PC-3 (cell line): ENCODE measurements at places on chromosomes 13 and 19. TPM values are rescaled to one million over a fixed set of nuclear protein-coding genes. Genes with fewer than 3 reads are reported as not detected.

Gene MADCAM1
- 0.11 and 0.17 TPM in 2 replicates for total RNA-seq

DNA sequence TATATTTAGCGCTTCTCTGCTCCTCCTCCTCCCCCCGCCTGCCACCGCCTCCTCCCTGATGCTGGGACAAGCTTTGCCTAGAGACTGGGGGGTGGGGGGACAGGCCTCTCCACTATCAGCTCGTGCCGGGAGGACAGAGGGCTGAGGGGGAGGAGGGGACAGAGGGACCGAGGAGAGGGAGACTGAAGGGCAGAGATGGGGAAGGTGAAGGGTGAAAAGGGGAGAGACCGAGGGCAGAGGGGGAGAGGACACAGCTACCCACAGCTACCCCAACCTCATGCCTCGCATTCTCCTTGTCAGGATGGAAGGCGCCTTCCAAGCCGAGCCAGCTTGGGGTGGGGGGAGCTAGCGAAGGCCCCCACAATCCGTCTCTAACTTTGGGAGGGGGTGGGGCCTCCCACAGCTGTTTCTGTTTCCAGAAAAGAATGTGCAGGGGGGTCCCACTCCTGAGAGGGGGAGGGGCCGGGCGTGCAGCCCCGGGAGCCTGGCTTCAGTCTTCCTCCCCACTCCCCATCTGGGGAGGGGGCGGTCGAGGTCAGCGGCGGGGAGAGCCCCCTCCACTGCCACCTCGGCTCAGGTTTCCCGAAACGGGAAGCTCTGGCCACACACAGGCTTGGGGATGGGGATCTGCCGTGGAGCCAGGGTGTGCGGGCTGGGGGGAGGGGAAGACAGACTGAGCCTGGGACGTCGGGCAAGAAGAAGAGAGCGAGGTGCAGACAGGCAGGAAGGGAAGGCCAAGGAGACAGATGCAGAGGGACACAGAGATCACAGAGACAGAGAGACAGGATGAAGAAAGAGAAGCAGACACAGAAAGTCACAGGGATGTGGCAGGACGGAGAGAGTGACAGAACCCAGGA, 1.6 kb downstream of the DACT3 start:
- H3K4me3 ChIP-seq, result peak overlapping the region; percentile 64; the same call in 1 of the 2 replicates
- H3K4me1 ChIP-seq, result peaks cover 9% of the 10 kb centered on the region
- H3K27me3 ChIP-seq, result no peaks in the 10 kb centered on the region
- H3K27ac ChIP-seq, result no peak overlapping the region

DNA sequence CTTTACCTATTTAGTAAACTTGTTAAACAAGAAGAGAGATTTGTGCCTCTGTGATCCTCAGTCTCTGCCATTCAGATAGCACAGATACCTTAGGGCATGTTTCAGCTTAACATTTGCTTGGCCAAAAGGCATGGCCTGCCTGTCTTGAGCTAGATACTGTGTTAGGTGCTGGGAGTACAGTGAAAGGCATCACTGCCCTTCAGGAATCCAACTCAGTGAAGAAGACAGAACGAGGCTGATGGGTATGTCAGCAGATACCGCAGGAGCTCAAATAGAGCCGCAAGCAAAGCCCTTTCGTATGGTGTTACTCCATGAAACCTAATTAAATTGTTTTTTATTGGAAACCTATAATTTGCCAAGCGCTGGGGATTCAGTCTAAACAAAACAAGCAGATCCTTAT, 12.9 kb downstream of the ZNF507 start:
- no peak overlapping the region for H3K4me3 ChIP-seq
- no peak overlapping the region for H3K27ac ChIP-seq
- peaks cover 20% of the 10 kb centered on the region for H3K4me1 ChIP-seq
- DNase-seq, result no peak
- H3K36me3 ChIP-seq, result peaks cover 38% of the 10 kb centered on the region

- peaks cover 46% of the 10 kb centered on the region for H3K27me3 ChIP-seq
- H3K4me1 ChIP-seq, result no peaks in the 10 kb centered on the region
- no peak overlapping the region for H3K27ac ChIP-seq
- peak; percentile 16 for DNase-seq
Measured at GRCh38 chr13:23289917-23290357, 109.2 kb downstream of the SGCG start.

DNA sequence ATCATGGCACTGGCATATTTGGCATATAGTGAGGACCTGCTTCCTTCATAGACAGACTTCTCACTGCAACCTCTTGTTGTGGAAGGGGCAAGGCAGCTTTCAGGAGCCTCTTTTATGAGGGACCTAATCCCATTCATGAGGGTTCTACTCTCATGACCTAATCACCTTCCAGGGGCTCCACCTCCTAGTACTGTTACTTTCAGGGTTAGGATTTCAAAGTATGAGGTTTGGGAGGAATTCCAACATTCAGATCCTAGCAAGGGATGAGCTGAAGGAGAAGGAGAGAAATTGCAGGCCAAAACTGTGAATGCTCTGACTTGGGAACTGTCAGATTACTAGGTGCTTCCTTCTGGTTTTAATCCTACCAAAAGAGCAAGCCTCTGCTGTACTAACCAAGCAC, 87.8 kb downstream of the LMO7 start:
- H3K4me3 ChIP-seq, result no peak overlapping the region
- H3K27me3 ChIP-seq, result no peaks in the 10 kb centered on the region
- H3K36me3 ChIP-seq, result no peaks in the 10 kb centered on the region
- H3K27ac ChIP-seq, result peak overlapping the region; percentile 98

Gene CYP4F11
- 0.06 and 0.11 TPM in 2 replicates for total RNA-seq

DNA sequence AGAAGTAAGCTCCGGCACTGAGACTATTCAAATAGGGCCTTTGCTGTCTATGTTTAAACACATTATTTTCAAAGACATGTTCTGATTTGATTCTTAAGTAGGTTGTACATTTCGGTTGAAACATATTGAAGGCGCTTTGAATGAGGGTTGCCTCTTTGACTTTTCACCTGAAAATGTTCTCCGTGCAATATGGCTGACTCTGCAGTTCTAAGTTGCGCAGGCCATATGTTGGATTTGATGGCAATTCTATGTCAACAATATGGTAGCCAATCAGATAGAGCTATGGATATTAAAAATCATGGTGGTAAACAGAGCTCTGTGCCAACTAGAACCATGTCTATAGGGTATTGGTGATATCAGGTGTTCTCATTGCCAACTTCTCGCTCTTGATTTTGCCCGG, 307.3 kb downstream of the NALCN start:
- no peak for DNase-seq
- no peaks in the 10 kb centered on the region for H3K36me3 ChIP-seq
- no peak overlapping the region for H3K27ac ChIP-seq

- H3K27ac ChIP-seq, result no peak overlapping the region
- DNase-seq, result peak; percentile 43
- no peak overlapping the region for H3K4me3 ChIP-seq
- H3K27me3 ChIP-seq, result no peaks in the 10 kb centered on the region
- peaks cover 5% of the 10 kb centered on the region; the same call in 1 of the 2 replicates for H3K4me1 ChIP-seq
- H3K36me3 ChIP-seq, result no peaks in the 10 kb centered on the region
Measured at GRCh38 chr13:42354241-42355091, 82.5 kb downstream of the AKAP11 start.

GRCh38 chr19:6402837-6403608, 10.1 kb upstream of the GTF2F1 start:
- H3K4me1 ChIP-seq, result no peaks in the 10 kb centered on the region
- no peak overlapping the region for H3K4me3 ChIP-seq
- no peaks in the 10 kb centered on the region for H3K36me3 ChIP-seq
- no peaks in the 10 kb centered on the region for H3K27me3 ChIP-seq
- no peak overlapping the region for H3K27ac ChIP-seq

Gene RUVBL2
- 291 and 421 TPM in 2 replicates for total RNA-seq

- no peaks in the 10 kb centered on the region for H3K4me1 ChIP-seq
- no peaks in the 10 kb centered on the region for H3K36me3 ChIP-seq
- H3K4me3 ChIP-seq, result no peak overlapping the region
- H3K27me3 ChIP-seq, result peaks cover 3% of the 10 kb centered on the region
- H3K27ac ChIP-seq, result no peak overlapping the region
Measured at GRCh38 chr13:38635030-38635429, 51.8 kb upstream of the FREM2 start.

DNA sequence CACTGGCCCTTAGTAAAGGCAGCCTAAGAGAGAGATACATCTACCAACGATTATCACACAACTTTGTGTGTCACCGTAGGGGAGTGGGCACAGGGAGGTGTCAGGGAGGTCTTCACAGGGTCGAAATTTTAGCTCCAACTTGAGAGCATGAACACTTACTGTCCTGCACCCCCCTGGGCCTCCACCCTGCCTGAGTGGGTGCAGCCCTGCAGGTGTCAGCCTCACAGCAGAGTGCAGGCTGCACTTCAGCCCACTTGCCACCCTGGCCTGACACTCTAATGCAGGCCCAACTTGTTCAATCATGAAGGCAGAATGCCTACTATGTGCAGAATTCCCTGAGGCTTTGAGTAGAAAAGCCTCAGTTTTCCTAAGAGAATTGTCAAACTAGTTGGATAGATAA, 4.0 kb upstream of the SMAD9 start:
- no peak overlapping the region for H3K4me3 ChIP-seq
- H3K27me3 ChIP-seq, result no peaks in the 10 kb centered on the region
- H3K27ac ChIP-seq, result no peak overlapping the region
- no peak for DNase-seq
- no peaks in the 10 kb centered on the region for H3K36me3 ChIP-seq

DNA sequence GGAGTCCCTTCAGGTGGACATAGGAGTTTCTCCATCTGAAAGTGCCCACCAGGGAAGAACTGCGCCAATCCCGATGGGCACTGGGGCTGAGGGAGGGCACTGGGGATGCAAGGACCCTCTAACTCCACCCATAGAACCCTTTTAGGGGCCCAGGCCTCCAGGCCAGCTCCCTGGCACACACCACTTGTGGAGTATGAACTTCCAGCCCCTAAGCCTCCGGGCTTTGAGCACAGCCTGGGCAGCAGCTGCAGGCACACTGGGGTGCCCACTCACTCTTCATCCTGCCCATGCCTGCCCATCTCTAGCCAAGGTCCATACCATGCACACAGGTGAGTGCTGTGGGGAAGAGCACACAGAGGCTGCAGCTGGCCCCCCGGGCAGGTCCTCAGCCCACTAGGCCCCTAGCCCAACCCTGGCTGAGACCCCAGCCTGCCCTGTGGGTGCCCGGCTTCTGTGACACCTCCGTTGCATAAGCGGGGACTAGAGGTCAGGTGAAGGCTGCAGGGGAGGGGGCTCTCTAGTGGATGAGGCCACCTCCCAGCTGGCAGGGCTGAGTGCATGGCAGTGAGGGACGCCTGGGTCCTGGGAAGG, 14.6 kb upstream of the SLC7A10 start:
- no peak overlapping the region for H3K27ac ChIP-seq
- H3K4me3 ChIP-seq, result no peak overlapping the region
- H3K4me1 ChIP-seq, result no peaks in the 10 kb centered on the region
- no peak for DNase-seq

Gene ICAM4
- not detected in 2 replicates for total RNA-seq

DNA sequence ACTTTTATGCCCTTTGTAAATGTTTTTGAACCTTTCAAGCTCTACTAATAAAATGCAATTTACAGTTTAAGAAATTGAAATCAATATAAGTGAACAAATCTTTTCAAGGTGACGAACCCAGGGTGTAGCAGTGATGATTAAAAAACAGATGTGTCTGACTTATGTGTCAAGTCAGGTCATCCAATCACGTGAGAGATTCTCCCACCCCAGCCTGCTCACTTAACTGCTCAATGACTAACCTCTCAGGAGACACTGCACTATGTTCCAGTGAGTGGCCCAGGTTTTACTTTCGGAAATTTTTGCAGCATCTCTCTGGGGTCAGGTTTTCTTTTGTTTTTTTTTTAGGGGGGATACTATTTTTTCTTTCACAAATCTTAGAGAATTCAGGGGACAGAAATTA, 60.7 kb downstream of the ZNF429 start:
- DNase-seq, result no peak
- H3K36me3 ChIP-seq, result no peaks in the 10 kb centered on the region
- H3K4me3 ChIP-seq, result no peak overlapping the region
- no peaks in the 10 kb centered on the region for H3K27me3 ChIP-seq
- H3K27ac ChIP-seq, result no peak overlapping the region

GRCh38 chr19:28727480-28728159, 485.3 kb downstream of the UQCRFS1 start:
- H3K4me3 ChIP-seq, result no peak overlapping the region
- no peak overlapping the region for H3K27ac ChIP-seq
- H3K4me1 ChIP-seq, result no peaks in the 10 kb centered on the region
- no peaks in the 10 kb centered on the region for H3K36me3 ChIP-seq

- H3K4me1 ChIP-seq, result peaks cover 17% of the 10 kb centered on the region
- no peak for DNase-seq
- H3K36me3 ChIP-seq, result peaks cover 65% of the 10 kb centered on the region
- no peak overlapping the region for H3K27ac ChIP-seq
Measured at GRCh38 chr19:4930664-4931063, 21.4 kb downstream of the UHRF1 start.

DNA sequence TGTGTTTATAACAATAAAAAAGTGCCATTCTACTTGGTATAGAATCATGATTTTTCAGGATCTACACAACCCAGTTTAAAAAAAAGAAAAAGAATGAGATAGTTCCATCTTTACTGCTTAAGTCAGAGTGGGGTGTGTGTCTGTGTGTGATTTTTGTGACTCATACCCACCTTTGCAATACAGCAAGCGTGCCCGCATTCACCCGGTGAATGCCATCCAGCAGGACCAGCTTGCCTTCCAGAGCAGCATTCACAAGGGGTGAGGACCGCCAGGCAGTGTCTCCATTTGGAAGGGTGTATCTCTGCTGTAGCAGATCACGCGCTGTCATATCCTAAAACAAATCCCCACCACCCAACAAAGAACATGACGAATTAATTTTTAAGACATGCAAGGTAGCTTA, 127.7 kb downstream of the VWA8 start:
- peak; percentile 20 for DNase-seq
- H3K4me1 ChIP-seq, result peaks cover 22% of the 10 kb centered on the region
- H3K36me3 ChIP-seq, result no peaks in the 10 kb centered on the region
- no peak overlapping the region for H3K4me3 ChIP-seq
- no peak overlapping the region for H3K27ac ChIP-seq

Gene LILRB2
- total RNA-seq, result not detected in 2 replicates

GRCh38 chr19:39871886-39872866, 26.0 kb upstream of the FBL start:
- H3K27ac ChIP-seq, result no peak overlapping the region
- DNase-seq, result no peak
- no peaks in the 10 kb centered on the region for H3K4me1 ChIP-seq
- no peaks in the 10 kb centered on the region for H3K27me3 ChIP-seq

DNA sequence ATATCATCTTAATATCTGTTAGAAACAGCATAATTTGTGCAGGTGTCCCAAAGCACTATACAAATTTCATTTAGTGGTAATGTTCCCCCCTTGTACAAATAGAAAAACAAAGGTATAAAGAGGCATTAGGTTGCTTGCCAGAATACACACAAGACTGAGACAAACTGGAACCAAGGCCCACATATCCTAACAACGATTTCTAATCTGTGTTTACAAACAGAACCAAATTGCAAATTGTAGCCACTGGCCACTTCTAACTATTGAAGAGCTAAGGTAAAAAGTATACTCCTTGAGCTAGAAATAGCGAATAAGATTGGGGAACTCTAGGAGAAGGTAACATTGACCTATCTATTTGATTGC, 526.1 kb downstream of the KLF12 start:
- peak overlapping the region; percentile 74 for H3K27ac ChIP-seq
- H3K4me3 ChIP-seq, result no peak overlapping the region
- no peaks in the 10 kb centered on the region for H3K36me3 ChIP-seq
- peaks cover 36% of the 10 kb centered on the region for H3K4me1 ChIP-seq

GRCh38 chr19:41930322-41930722, 2.1 kb upstream of the ERFL start:
- no peak for DNase-seq
- peaks cover 6% of the 10 kb centered on the region; the same call in 1 of the 2 replicates for H3K4me1 ChIP-seq
- no peak overlapping the region for H3K4me3 ChIP-seq
- H3K36me3 ChIP-seq, result no peaks in the 10 kb centered on the region
